Jurkat, Clone E6-1 (cell line): ENCODE measurements at places on chromosomes 5 and 9.
A peak's percentile ranks its signal among the peaks of the same experiment; 100 is the strongest.

DNA sequence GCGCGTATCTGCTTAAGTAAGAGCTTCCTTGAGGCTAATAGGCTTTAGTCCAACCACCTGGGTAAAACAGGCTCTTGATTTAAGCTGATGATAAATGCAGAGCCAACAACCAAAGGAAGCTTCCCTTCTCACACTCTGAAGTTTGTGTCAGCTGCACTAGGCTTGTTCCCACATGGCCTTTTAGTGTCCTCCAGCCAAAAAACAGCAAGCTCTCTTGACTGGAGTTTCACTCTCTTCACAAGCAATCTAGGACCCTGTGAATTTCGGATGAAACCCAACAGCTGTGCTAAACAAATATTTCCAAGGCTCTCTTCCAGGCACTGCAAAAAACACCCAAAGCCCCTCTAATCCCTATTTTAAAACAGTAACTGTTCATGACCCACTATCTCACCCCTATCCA lies 63.9 kb downstream of the SAXO1 start:
- DNase-seq = no peak

DNA sequence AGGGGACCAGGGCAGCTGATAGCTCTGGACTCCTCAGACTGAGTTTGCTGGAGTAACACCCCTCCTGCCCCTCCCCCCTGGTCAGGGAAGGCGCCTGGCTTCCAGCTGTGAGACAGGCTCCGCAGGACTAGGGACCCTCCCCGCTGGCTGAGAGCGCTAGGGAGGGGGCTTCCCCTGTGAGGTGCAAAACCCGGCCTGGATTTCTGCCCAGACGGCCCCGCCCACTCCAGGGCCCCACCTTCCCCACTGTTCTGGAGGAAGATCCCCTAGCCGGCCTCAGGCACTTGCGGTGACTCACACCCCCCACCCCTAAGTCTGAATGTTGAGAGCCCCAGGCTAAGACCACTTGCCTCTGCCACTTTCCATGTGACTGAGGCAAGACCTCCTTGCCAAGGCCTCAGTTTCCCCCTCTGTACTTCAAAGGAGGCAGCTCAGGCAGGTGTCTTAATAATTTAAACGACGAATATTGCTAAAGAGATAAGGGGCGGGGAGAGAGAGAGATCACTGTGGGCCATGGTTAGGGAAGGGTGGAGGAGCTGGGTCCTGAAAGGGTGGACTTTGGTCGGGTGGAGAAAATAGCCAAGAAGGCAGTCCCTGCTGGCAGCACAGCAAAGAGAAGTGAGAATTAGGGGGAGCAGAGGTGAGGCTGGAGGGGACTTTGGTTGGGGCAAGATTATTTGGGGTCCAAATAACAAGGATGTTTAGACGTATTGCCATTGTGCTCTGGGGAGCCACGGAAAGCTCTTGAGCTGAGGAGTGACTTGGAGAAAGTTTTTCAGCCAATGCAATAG lies 1.0 kb upstream of the DAB2IP start:
- DNase-seq = no peak

DNA sequence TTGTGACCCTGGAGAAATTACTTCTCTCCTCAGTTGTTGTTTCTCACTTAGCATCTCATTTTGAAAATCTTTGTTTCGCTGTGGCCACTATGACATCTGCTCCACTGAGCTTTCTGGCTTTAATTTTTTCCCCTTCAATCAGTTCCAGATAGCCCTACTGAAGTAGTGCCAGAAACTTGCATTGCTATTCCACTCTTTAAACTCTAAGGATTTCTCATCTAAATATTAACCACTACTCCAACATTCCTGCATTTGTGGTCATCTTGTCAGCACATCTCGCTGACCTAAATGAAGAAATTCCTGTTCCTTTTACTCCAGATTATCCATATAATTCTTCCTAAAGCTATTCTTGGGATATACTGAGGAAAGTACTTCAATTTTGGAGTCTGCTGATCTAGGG lies 15.3 kb upstream of the NOL6 start:
- no peak for DNase-seq

DNA sequence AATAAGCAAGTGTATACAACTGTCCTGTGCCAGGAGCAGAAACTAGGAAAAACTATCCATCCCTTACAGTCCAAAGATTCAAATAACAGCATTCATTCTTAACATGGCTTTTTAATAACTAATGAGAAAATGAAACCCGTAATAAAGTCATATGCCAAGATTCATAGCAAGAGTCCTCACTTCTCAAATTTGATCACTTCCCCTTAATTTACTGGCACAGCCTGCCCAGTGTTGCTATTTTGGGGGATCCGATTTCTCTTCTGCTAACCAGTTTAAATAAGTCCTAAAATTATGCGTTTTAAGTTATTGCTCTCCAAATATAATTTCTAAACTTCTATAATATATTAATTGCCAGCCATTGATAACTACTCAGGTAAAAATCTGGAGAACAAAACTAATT lies 177.0 kb upstream of the PTGER4 start:
- no peak for DNase-seq

- DNase-seq = no peak
Observed at GRCh38 chr5:173823721-173824567, 64.2 kb upstream of the CPEB4 start.

DNA sequence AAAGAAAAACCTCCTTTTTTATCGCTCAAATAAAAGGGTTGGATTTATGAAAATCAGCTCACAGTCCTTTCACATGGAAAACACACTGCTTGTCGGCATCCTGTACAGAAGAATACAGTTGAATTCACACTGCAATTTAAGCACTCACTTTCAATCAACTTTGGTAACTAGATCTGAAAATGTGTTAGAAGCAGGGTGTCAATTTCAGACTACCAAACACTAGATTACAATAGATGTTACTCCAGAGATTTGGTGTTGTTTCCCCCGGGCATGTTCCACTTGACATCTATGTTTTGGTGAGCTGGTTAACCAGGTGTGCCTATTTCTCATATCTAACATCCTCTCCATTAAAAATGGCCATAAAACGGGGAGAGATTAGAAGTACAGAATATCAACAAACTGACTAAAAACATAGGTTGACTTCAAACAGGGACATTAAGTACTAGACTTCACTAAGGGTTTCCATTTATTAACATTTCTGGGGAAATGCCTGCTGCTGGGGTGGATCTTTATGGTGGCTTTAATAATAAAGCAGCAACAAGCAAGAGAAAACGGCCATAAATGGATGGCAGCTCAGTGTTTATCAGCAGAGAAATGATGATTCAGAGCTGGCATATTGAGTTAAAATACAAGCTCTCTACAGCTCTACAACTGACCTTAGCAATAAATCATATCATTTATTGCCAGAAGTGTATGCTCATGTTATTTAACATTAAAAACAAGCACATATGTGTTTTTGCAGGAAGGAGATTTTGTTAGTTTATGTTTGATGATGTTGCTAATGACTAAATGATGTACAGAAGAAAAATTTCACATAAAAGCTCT lies 158.8 kb downstream of the SLF1 start:
- no peak for DNase-seq

DNA sequence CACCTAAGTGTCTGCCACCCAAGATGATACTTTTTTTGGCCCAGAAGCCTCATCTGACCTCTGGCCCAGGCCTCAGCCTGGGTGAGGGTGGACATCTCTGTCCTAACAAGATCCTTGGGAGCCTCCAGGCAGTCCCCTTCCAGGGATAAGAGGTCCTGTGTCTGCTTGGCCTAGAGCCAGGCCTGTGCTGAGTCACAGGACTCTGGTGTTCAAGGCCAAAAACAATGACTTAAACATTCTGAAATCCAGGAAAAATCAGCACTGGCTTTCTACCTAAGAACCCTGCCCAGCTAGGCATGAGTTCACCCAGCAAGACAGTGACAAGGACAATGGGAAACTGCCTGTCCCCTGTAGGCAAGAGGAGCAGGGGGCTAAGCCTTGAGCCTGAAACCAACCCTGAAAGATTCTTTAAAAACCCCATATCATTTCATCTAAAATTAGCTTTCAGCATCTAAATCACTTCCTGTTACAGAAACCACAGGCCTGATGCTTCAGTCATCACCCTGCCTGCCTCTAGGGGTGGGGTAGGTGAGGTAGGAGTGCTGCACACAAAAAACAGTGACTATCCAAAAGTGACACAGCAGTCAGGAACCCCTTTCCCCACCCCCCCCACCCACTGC lies 29.9 kb downstream of the CSF2 start:
- peak; percentile 95 for DNase-seq

- DNase-seq = no peak
Observed at GRCh38 chr9:125564631-125565030, 142.4 kb downstream of the MAPKAP1 start.

DNA sequence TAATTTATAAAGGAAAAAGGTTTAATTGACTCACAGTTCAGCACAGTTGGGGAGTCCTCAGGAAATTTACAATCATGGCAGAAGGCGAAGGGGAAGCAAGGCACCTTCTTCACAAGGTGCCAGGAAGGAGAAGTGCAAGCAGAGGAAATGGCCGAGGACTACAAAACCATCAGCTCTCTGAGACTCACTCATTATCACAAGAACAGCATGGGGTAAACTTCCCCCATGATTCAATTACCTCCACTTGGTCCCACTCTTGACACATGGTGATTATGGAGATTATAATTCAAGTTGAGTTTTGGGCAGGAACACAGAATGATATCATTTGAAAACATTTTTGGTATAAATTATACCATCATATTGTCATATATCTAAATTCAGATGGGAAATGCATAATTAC lies 934.7 kb downstream of the CDH12 start:
- no peak for DNase-seq

DNA sequence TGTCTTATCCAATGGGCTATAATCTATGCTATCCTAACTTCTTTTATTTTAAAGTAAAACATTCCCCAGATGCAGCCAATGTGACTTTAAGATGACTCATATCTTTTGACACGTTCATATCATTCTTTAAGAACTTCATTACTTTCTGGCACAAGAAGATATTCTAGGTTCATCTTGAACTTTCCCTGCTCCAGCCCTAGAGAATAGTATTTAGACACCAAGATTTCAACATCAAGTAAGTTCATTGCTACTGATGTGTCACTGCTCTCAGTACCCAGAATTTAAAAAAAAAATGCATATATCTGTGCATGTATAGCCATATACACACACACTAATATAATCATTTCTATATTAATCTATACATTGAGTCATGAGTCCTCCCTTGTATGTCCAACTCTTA lies 175.2 kb downstream of the SAXO1 start:
- DNase-seq = no peak

DNA sequence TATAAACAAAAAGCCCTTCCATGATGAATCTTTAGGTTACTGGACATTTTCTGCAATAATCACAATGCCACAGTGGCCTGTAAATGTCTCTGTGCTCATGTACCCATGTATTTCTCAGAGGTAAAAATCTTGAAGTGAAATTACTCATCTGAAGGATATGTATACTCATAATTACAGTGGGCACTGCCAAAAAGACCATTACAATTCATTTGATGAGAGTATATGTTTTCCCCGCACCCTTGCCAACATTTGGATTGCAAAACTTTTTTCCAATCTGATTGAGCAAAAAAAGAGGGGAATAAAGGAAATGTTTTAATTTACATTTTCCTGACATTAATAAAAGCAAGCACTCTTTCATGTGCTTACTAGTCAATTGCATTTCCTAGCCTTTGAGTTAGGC lies 110.5 kb downstream of the EPB41L4A start:
- DNase-seq = no peak

GRCh38 chr5:74540622-74541021 lies 99.9 kb downstream of the ENC1 start:
- DNase-seq = no peak

- no peak for DNase-seq
Observed at GRCh38 chr5:176317534-176318374, 43.8 kb downstream of the KIAA1191 start.

DNA sequence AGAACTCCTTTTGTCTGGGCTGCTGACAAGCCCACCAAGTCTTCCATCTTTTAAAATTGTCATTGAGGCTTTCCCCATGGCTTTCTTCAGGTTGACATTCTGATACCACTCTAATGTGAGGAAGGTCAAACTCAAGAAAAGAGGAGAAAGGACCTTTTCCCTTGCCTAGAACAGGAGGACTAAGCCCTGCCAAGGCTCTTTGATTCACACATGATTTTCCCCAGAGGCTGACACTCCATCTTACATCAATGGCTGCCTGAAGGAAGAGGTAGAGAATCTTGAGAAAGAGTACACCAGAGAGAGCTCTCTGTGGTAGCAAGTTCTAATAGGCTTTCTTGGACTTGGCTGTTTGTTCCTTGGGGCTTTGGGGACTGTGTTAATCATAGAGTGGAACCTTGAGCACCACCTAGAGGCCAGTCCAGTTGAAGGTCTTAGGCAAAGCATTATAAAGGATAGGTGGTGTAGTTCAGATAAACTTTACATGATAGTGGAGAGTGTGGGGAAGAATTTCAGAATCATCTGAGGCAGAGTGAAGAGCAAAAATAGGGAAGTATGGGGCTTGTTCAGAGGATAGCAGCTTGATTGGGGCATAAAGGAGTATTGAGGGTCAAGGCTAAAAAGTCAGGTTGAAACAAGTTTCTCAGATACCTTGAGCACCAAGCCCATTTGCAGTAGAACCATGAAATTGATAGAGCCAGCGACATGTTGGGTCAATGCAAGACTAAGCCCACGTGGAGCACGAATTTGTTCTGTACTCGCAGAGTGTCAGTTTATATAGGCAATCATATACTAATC lies 36.7 kb downstream of the NDFIP1 start:
- DNase-seq = peak; percentile 59

- DNase-seq = no peak
Observed at GRCh38 chr9:116855881-116856662, 169.0 kb downstream of the TRIM32 start.

DNA sequence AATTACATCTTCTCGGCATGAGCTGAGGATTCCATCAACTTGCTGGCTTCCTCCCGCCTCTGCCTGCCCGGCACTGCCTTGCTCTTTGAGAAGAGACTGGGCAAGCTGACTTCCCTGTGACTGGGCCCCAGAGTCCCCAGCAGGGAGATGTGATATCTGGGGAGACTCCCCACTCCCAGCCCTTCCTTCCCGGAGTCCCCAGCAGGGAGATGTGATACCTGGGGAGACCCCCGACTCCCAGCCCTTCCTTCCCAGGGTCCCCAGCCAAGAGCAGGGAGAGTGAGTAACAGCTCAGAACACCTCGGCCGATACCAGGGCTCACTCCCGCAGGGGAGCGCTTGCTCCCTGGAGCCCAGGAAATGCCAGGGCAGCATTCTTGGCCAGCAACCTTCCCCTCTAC lies 90.1 kb upstream of the NEURL1B start:
- DNase-seq = no peak

- no peak for DNase-seq
Observed at GRCh38 chr5:54700986-54701578, 183.5 kb downstream of the SNX18 start.

GRCh38 chr5:72147569-72147968 lies 40.3 kb downstream of the MAP1B start:
- no peak for DNase-seq

- no peak for DNase-seq
Observed at GRCh38 chr5:174293481-174293880, 248.0 kb downstream of the NSG2 start.

- no peak for DNase-seq
Observed at GRCh38 chr5:34574936-34575467, 81.1 kb upstream of the RAI14 start.
